T-cell (primary cell): ENCODE measurements at places on chromosomes 3 and 15.

DNA sequence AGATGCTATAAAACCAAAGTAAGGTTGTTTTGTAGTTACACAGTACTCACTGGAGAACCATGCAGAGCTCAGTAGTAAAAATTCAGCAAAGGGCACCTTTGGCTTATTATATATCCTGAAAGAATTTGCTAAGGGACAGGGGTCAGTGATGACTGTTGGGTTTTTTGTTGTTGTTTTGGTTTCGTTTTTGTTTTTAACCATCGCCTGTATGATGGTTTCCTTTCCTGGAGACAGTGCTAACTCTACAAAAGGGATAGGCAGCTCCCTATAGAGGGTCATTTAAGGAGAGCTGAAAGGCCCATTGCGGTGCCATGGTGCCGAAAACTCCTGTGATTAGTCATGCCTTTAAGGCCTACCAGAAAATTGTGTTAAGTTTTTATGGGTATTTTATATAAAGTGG lies 118.2 kb upstream of the GOLIM4 start:
- H3K36me3 ChIP-seq: no peaks in the 10 kb centered on the region
- peaks cover 3% of the 10 kb centered on the region for H3K27me3 ChIP-seq
- H3K27ac ChIP-seq: no peak overlapping the region
- DNase-seq: no peak
- H3K4me3 ChIP-seq: no peak overlapping the region

DNA sequence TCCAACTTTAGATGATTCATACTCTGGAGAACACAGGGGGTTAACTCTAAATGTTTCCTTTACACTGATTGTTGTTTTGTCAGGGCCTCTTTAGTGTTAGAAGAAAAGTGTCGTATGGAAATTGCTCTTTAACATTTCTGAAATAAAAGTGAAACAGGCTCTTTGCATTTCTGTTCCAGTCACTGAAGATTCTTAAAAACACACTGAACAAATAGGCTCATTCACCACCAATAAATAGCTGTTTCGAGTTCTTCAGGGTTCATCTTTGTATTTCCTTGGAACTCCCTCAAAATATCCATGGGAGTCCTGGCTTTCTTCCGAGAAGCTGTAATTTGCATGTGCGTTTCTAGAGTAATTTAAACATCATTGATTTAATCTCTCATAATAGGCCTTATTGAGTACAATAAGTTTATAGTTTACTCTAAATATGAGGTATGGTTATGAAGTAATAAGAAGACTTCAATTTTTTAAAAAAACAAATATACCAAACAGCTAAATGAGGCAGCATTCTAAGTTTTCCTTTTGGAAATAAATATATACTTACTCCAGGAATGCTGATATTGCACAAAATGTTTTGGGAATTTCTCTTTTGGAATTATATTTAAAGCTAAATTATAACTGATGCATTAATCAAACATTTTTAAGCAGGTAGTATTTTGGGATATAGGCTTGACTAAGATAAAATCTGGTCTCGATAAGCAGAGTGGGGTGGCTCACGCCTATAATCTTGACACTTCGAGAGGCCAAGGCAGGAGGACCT lies 327.4 kb downstream of the EPHA3 start:
- no peak overlapping the region for H3K27ac ChIP-seq
- H3K4me3 ChIP-seq: no peak overlapping the region

DNA sequence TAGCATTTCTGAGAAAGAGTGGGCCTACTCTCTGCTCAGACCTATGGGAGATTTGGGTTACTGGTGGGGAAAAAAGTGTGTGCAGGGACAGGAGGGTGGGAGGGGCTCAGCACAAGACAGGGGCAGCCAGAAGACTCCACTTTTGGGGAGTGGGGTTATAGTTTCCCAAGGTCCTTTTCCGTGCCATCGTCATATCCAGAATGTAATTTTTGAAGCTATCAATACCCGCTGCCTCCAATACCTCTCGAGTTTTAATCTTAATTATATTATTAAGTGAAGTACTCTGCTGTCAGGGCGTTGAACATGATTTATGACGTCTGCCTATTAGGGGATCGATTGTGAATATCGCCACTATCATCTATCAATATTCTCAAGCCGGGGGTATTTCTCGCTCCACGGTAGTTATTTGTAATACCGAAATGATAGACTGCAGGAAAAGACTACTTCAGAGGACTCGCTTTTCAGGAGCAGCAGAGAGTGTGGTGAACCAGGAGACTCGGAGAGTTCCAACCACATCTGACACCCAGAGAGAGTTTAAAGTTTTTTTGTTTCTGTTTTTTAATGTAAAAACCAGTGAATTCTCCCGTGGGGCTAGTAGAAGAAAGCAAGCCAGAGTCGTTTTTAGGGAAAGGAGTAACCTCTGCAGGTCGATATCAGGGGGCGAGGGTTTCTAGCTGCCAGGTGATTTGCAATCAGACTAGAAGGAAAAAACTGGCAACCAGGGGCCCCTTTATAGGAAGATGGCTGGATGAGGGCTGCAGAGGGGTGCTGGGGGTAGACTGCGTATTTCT lies 20.6 kb downstream of the NR2F2 start:
- H3K36me3 ChIP-seq: no peaks in the 10 kb centered on the region
- peaks cover 4% of the 10 kb centered on the region for H3K4me1 ChIP-seq
- peaks cover 68% of the 10 kb centered on the region for H3K27me3 ChIP-seq
- H3K4me3 ChIP-seq: no peak overlapping the region
- H3K27ac ChIP-seq: no peak overlapping the region
- no peak for DNase-seq

GRCh38 chr3:115760716-115761115 lies 137.4 kb downstream of the GAP43 start:
- H3K4me3 ChIP-seq: no peak overlapping the region
- no peak for DNase-seq
- H3K27me3 ChIP-seq: peaks cover 3% of the 10 kb centered on the region
- H3K4me1 ChIP-seq: no peaks in the 10 kb centered on the region

GRCh38 chr15:60485365-60486055 lies 6.6 kb upstream of the ICE2 start:
- no peaks in the 10 kb centered on the region for H3K27me3 ChIP-seq
- H3K4me3 ChIP-seq: no peak overlapping the region
- no peak for DNase-seq
- H3K36me3 ChIP-seq: peaks cover 3% of the 10 kb centered on the region
- no peak overlapping the region for H3K27ac ChIP-seq
- H3K4me1 ChIP-seq: no peaks in the 10 kb centered on the region

GRCh38 chr15:89665449-89666181 lies 10.3 kb upstream of the KIF7 start:
- peaks cover 53% of the 10 kb centered on the region for H3K27me3 ChIP-seq
- no peak for DNase-seq
- no peak overlapping the region for H3K27ac ChIP-seq
- peak overlapping the region; percentile 19 for H3K4me3 ChIP-seq
- no peaks in the 10 kb centered on the region for H3K36me3 ChIP-seq

DNA sequence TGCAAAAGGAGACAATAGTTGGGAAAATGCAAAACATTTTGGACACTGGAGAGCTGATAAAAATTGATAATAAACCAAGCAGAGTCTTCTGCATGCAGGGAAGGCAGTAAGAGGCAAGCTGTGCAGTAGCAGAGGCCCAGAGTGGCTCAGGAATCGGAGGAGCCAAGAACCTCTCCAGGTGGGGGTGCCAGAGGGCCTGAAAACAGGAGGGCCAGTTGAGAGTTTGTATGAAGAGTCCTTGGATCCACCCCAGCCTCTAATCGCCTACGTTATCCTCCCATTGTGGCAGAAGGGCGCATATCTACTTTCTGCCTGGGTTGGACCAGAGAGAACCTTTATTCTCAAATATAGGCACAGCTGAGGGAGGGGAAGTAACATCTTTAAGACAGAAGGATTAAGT lies 48.9 kb upstream of the RBP1 start:
- no peaks in the 10 kb centered on the region for H3K27me3 ChIP-seq
- no peak for DNase-seq
- no peaks in the 10 kb centered on the region for H3K36me3 ChIP-seq
- H3K4me1 ChIP-seq: no peaks in the 10 kb centered on the region
- no peak overlapping the region for H3K27ac ChIP-seq

DNA sequence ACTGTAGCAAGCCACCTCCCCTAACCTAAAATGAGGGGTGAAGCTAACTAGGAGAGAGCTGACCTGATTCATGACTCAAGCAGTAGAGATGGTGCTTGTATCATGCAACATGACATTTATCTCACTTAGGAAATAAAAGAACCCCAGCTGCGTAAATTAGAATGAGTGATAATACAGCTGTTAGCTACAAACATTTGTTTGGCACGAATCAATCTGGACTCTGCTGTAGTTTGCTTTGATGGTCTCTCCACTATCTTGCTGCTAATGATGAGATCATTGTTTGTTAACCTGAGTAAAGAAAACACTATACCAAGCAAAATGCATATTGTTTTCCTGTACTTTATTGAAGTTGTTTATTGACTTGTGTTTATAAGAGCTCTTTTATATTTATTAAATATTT lies 92.6 kb downstream of the ALDH1A2 start:
- H3K4me3 ChIP-seq: no peak overlapping the region
- no peaks in the 10 kb centered on the region for H3K27me3 ChIP-seq
- no peak overlapping the region for H3K27ac ChIP-seq
- H3K4me1 ChIP-seq: no peaks in the 10 kb centered on the region
- no peaks in the 10 kb centered on the region for H3K36me3 ChIP-seq

- H3K4me1 ChIP-seq: peaks cover 30% of the 10 kb centered on the region
- DNase-seq: no peak
- H3K4me3 ChIP-seq: no peak overlapping the region
- no peak overlapping the region for H3K27ac ChIP-seq
- H3K36me3 ChIP-seq: no peaks in the 10 kb centered on the region
These were observed 28.9 kb upstream of the KLHL6 start for GRCh38 chr3:183584246-183584913.

- H3K4me3 ChIP-seq: no peak overlapping the region
- no peaks in the 10 kb centered on the region for H3K36me3 ChIP-seq
- DNase-seq: no peak
- H3K27me3 ChIP-seq: no peaks in the 10 kb centered on the region
- no peak overlapping the region for H3K27ac ChIP-seq
- peaks cover 78% of the 10 kb centered on the region for H3K4me1 ChIP-seq
These were observed 67.1 kb downstream of the APBA2 start for GRCh38 chr15:28952666-28953491.

DNA sequence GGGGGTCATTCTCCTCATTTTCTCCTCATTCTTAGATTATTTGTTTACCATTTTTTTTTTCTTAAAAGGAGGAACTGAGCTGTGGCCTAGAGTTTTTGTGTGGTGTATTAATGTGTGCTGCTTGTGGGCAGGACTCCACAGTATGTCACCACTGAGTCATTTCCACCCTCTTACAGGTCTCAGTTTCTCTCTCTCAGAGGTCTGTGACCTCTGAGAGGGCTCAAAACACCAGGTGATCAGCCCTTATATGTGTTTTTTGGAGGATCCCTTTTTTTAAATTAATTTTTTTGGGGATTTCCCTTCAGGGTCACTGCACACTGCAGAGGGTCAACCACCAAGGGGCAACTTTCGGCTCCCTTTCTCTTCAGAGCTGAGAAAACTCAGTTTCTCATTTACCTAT lies 166.4 kb downstream of the SUCNR1 start:
- no peak overlapping the region for H3K27ac ChIP-seq
- no peaks in the 10 kb centered on the region for H3K36me3 ChIP-seq
- H3K4me1 ChIP-seq: no peaks in the 10 kb centered on the region
- no peak overlapping the region for H3K4me3 ChIP-seq

DNA sequence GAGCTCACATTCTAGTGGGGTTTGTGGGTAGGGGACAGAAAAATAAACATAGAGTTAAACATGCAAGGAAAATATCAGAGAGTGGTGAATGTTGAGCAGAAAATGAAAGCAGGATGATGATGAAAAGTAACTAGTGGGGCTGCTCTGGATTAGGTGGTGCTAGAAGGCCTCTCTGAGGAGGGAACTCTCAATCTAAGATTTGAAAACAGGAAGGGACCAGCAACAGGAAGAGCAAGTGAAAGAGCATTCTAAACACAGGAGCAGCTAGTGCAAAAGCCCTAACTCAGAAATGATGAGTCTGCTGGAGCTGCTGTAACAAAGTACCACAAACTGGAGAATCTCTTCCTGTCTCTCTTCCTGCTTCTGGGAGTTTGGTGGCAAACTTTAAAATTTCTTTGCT lies 468.6 kb upstream of the AGTR1 start:
- H3K4me1 ChIP-seq: no peaks in the 10 kb centered on the region
- H3K27me3 ChIP-seq: no peaks in the 10 kb centered on the region
- no peak overlapping the region for H3K27ac ChIP-seq
- H3K36me3 ChIP-seq: no peaks in the 10 kb centered on the region

DNA sequence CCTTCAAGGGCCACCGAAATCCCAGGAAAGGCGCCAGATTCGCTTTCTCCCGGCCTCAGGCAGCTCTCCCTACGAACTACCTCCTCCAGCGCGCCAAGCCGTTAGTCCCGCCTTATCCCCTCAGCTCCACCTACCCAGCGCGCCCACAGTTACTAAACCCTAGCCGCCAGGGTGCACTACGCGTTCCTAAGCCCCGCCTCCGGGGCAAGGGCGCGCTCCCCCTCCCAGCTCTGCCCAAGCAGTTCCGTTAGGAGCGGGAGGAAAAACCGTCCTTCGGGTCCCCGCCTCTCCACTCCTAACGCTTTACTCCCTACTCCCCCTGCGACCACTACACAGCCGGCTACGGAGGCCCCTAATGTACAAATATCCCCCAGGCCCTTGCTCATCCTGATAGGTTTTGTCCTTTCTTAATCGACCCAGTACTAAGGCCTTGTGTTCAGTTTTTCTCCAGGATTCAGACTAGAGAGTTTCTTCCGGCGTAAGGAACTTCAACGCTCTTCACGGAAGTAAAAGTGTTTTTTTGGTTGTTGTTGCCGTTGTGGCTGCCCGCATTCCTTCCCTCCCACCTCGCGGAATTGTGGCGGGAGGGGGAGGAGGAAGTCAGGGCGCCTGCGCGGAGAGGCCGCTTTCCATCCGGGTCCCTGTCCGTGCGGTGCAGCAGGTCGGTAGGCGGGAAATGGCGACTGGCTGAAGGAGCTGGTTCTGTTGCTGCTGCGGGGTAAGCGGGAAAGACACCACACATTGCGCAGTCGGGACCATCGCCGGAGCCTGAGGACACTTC lies at the start of gene CTDSPL2:
CTDSPL2 (plus strand) TSS at position 655 of the 781 bp plus-strand sequence. CDS start 31,386 bp downstream, outside the sequence.
- peak within 1 kb of the TSS; percentile 66 for H3K4me3 ChIP-seq
- DNase-seq: peak; percentile 90
- H3K4me1 ChIP-seq: peaks cover 13% of the 10 kb centered on the region
- no peaks in the 10 kb centered on the region for H3K27me3 ChIP-seq

DNA sequence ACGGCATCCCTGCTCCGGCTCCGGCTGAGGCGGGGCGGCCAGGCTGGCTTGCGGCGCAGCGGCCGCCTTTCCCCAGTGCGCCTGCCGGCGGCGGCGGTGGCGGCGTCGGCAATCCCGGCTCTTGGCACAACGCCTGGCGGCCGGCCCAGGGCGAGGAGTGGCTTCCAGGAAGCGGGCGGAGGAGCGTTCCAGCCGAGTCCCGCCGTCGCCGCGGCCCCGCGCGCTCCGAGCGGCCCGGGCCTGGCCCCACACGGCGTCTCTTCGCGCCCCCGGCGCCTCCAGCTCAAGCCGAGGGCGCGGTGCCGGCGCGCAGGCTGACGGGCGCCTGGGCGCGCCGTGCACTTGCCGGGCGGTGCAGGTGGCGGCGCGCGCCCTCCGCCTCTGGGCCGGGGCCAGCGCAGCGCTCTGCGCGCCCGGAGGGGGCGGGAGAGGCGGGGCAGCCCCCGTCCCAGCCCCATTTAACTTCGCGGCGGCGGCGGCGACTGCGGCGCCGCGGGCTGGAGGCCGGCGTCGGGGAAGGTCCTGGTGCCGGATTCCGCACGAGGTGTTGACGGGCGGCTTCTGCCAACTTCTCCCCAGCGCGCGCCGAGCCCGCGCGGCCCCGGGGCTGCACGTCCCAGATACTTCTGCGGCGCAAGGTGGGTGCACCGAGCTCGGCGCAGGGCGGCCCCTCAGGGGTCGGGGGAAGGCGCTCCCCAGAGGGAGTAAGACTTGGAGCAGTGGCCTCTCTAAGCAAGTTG lies at the start of gene ADAMTSL3:
ADAMTSL3 (plus strand) TSS at position 485 of the 740 bp plus-strand sequence. CDS start 1,639 bp downstream, outside the sequence.
- peaks cover 5% of the 10 kb centered on the region for H3K27me3 ChIP-seq
- H3K4me3 ChIP-seq: no peak within 1 kb of the TSS
- H3K27ac ChIP-seq: no peak within 1 kb of the TSS
- no peak for DNase-seq
